ENCODE measurements at places on chromosomes 3 and 15.

- DNase-seq = no peak
Measured at GRCh38 chr15:101242160-101242998, 9.5 kb downstream of the CHSY1 start.

DNA sequence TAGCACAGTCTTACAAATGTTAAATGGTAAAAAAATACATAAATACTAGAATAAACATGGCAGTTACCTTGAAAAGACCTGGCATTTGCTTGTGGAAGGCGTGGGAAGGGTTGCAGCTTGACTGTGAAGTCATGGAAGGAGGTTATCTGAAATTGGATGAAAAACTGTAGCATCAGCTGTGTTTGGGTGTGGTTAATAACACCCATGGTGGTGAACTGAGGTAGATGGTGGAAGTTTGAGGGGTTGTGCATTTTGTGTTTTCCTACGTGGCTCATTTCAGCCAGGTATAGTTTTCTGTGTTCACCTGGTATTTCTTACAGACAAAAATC, 46.5 kb downstream of the PSMD6 start:
- no peak for DNase-seq

- no peak for DNase-seq
Measured at GRCh38 chr3:13846716-13847570, 32.9 kb downstream of the WNT7A start.

- DNase-seq = no peak
Measured at GRCh38 chr15:64740311-64741170, 34.8 kb downstream of the RBPMS2 start.

GRCh38 chr3:103127737-103128136, 692.9 kb downstream of the ZPLD1 start:
- no peak for DNase-seq

DNA sequence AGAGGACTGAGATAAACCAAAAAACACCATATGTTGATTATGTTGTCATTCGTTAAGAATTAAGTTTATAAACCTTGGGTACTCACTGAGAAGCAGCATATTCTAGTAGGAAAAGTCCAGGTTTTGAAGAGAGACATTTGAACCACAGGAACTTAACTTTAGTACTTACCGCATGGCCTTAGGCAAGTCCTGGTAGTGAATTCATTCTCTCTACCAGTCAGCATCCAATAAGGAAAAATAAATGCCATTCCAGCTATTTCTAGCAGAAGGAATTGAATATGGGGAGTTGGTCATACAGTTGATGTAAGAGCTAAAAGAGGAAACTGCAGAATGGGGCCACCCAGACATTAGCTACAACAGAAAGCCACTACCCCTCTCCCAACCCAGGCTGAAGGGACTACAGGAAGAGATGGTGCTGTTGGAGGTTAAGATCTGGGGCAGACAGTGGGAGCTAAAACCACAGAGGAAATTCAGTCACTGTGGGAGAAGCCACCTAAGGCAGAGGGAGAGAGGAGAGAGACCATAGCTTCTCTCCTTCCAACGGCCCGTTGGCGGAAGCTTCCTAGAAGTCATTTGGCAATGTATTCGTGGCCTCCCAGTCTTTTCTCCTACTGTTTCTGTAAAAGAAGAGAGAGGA, 133.8 kb upstream of the RARB start:
- DNase-seq = no peak

DNA sequence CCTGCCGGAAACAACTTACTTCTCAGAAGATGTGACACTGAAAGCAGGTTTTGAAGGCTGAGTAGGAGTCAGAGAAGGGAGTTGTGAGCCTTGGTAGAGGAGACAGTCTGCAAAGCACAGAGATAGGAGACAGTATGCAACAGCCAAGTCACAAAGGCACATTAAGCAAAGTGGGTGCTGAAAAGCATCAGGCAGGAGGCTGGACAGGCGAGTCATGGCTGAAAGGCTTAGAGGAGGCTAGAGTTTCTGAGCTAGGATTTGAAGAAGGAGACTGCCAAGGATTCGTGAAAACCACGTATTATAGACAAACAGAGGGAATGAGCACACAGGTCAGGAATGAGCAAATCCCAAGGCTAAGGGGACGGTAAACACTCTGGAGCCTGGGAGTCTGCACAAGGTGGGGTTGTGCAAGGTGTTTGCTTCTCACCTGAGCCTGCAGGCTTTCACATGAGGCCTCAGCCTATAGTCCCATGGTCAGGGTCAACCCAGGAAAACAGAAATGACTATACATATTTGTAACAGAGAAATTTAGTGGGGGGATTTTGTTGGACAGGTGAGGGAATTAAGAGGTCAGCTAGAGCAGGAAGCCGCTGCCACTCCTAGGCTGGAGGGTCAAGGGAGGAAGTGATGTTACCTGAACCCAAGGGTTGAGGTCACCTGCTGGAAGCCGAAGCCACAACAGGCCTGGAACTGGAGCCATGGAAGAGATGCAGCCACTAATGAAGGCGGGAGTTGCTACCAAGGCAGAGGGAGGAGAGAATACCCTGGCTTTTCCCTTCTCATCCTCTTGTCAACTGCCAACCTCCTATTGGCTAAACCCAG, 23.1 kb upstream of the TRIM71 start:
- DNase-seq = no peak

GRCh38 chr3:45995236-45996192, at the start of gene FYCO1:
FYCO1 (minus strand) TSS chr3:45995824; CDS start chr3:45984910, 10,914 bp downstream.
- peak; percentile 89 for DNase-seq

DNA sequence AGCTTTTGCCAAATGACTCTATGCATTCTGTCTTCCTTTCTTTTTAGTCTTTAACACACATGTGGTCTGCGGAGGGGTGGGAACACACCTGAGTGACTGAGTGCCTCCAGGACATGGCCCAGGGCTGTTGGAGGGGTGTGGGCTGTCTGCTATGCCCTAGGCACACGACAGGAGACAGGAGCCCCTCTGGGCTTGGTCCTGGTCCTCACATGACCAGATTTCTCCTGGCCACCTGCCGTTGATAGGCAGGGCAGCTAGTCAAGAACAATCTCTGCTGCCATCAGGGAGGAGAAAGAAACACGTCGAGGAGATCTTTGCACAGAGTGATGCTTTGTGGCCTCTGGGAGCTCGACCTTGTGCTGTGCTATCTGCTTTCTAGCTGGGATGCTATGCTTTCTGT, 176.6 kb downstream of the KLF13 start:
- DNase-seq = no peak

DNA sequence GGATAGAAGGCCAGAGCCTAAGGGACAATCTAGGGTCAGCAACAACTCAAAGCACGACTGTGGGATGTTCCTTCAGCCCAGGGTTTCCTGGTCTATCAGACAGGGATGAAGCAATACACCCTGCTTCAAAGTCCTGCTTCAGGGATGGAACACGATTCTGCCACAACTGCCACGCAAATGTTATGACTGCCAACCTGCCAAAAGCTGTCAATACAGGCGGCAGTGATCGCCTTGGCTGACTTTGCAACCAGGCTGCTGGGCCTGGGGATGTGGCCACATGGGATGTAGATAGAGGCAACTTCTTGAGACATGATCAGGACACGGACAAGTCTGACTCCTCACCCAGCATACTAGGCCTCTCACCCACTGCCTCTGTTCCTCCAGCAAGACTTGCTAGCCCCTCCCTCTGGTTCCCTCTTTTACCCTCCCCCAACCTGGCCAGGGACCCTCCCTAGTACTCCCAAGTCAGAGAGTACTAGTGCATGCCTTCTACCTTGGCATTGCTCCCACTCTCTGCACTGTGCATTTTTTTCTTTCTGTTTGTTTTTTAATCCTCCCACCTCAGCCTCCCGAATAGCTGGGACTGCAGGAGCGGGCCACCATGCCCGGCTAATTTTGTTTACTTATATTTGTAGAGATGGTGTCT, 7.6 kb downstream of the CCDC12 start:
- DNase-seq = no peak

DNA sequence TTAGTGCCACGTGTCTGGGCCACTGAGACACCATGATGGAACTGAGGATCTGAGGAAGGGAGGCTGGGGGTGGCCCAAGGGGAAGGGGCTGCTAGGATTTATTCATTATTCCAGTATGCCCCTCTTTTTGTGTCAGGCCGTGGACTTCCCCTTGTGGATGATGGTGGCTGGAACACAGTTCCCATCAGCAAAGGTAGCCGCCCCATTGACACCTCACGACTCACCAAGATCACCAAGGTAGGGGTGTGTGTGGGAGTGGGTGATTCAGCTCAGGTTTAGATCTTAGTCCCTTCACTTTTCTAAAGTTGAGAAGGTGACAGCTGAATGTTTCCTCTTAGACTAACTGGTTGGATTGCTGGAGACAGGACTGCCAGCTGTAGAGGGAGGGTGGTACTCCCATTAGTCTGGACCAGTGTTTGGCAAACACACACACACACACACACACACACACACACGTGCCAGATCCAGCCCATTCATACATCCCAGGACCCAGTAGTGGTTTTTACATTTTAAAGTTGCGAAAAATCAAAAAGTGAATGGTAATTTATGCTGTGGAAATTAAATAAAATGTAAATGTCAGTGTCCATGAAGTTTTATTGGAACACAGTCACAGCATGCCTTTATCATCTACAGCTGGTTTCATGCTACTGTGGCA, 11.4 kb downstream of the EIF4G1 start:
- DNase-seq = no peak

DNA sequence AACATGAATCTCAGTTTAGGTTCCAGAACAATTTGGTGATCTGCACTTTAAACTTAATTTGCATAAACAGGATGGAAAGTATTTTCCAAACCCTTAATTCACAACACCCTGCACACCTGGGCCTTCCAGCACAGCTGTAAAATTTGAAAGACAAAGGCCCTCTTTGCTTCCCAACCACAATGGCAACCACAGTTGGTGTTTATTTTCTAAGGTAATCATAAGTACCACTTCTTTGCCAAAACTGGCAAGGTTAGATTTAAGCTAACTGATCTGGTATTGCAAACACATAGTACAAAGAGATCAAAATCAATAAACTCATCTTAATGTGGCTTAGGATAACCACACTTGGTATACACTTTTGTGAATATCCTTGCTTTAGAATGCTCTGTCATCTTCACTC, 4.1 kb downstream of the LRIG1 start:
- no peak for DNase-seq

GRCh38 chr15:34132881-34133280, 31.0 kb downstream of the PGBD4 start:
- no peak for DNase-seq

- no peak for DNase-seq
Measured at GRCh38 chr3:12188328-12188648, 29.6 kb upstream of the TIMP4 start.

- DNase-seq = no peak
Measured at GRCh38 chr15:45399381-45400212, 21.3 kb upstream of the GATM start.

DNA sequence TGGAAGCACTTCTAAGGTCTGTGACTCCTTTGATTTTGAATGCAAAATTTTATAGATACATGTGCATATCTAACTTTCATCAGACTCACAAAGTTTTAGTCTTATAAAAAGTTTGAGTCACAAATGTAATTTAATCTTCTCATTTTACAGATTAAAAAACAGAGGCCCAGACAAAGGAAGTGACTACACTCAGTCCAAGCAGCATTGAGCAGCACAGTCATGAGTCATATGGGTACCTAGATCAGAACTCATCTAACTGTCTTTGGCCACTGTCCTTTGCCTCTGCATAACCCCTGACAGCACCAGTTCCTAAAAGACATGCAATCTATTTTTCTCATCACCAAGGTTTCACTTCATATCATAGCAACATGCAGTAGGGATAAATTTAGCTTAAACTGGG, 210.7 kb upstream of the KCNH8 start:
- no peak for DNase-seq

DNA sequence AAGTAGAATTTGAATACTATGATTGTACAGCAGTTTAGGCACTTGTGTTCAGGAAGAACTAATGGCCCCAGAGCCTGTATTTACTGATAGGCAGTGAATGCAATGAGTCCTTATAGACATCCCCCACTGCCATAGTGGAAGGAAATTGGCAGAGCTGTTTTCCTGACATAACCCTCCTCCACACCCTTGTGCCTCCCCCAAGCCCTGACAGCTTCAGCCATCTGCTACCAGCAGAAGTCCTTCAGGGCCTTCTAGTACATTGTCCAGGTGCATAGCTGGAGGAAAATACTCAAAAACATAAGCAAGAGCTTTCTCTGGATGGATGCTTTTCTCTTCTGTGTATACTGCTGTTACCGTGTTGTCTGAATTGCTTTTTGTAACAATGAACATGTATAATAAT, 20.6 kb downstream of the ARHGAP31 start:
- no peak for DNase-seq

GRCh38 chr15:39115379-39116057, 465.4 kb upstream of the THBS1 start:
- no peak for DNase-seq

DNA sequence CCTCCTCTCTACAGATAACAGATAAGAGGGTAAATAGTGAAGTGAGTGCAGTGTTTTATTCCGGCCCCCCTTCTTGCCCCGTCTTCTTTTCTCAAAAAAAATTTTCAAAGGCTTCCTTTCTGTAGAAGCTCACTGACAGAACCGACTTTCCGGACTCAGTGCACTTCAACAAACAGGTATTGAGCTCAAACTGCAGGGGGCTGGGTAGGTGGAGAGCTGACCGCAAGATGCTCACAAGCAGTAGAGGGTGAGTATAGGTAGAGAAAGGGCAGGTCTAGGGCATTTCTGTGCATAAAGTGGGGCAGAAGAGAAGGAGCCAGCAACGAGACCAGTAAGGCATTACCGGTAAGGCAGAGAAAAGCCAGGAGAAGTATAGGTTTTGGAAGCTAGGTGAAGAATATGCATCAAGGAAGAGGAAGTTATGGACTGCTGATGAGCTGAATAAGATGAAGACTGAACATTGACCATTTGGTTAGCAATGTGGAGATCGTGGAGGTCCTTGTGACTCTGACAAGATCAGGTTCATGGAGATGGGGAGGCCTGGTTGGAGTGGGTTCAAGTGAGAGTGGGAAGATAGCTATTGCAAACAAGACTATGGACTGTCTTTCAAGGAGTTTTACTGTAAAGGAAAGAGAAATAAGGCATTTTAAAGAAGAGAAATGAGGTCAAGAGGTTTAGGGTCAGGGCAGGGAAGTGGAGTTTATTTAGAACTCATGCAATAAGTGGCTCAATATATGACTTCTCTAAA, 97.4 kb downstream of the ST6GAL1 start:
- DNase-seq = no peak

DNA sequence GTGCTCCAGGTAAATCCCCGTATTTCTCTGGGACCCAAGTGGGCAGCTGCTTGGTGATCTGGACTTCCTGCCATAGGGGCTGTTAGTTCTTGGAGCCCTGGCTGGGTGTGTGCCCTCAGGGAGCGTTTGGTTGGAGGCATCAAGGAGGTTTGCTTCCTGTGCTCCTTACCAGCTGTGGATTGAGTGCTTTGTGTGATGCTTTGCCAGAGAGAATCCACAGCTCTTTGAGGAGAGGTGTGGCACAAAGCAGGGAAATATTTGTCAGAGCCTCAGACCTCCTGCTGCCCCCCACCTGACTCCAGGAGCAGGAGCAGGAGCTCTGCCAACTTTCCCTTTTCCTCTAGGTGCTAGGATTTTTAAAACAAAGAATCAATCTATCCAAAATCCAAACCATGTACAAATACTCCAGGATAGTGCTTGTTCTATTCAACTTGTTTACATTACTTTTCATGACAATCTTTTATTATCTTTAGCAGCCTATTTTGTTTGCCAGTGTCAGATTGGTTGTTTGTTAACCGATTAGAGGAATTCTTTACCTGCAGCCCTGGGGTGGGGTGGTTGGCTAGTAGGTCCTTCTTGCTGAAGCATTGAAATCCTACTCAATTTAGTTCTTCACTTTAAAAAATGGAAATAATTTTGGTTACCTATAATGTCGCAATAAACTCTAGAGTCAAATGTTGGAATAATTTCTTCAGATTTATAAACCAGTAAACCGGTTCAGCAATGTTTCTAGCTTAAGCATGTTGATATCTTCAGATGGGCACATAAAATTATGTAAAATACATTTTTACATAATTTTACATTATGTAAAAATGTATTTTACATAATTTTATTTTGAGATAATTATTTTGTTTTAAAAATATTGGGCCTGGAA, 2.5 kb downstream of the CTDSPL start:
- DNase-seq = no peak

Data from endothelial cell (in vitro differentiated cells).